ENCODE measurements at places on chromosomes 13 and 19.

DNA sequence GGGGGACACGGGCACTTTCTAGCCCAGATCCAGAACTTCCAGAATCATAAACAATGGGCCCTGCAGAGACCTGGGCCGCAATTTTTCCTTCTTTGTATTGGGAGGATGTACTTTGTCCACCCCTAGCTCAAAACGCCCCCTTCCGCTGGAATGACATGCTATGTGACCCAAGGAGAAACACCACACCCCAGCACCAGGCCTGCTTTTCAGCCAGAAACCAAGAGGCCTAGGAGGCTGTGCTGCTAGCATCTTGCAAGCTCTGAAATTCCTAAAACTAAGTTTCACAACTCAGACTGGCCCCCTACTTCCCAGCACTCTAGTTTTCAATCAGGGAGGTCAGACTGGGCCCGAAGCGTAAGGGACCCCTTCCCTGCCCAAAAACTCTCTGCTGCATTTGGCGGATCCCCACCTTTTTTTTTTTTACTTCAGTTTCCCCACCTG is 538 bp downstream of the LSM4 start:
- no peak for DNase-seq

GRCh38 chr19:11296264-11296663 is 304 bp downstream of the TSPAN16 start:
- DNase-seq, result no peak

GRCh38 chr13:91303031-91303430 is 44.5 kb upstream of the MIR17HG start:
- no peak for DNase-seq

GRCh38 chr19:52896431-52897137 is 851 bp downstream of the ZNF320 start:
- DNase-seq, result no peak

DNA sequence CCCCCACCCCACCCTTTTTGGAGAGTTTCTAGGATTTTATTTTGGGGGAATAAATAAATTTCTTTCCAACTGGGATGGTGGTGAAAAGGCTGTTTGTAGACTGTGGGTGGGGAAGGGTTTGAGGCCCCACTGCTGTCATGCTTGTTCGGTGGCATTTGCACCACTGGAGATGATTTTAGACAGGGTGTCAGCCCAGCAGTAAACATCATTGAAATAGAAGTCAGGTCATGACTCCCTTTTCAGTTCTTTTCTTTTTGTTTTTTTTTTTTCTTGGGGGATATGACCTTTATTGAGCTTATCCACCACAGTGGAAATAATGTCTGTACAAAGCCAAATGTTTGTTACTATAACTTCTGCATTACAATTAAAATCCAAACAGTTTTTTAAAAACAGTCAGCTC is 14.1 kb downstream of the UBAC2 start:
- DNase-seq, result no peak

GRCh38 chr19:14222886-14223285 is 16.9 kb upstream of the ADGRL1 start:
- no peak for DNase-seq

DNA sequence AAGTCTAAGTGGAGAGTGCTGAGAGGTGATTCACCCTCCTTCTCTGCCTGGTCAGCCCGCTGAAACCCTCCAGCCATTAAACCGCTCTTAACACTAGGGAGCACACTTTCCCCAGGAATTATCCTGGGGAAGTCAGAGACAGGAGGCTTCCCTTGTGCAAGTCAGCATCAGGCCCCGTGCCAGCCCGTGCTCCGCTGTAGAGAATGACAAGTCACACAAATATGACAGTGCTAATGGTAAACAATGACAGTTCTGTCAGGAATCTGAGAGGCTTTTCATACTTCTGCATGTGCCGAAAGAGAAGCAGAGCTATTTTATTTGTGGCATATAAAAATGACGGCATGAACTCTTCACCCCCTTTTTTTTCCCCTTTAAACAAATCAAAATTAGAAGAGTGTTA is 816.9 kb upstream of the SLC10A2 start:
- no peak for DNase-seq

DNA sequence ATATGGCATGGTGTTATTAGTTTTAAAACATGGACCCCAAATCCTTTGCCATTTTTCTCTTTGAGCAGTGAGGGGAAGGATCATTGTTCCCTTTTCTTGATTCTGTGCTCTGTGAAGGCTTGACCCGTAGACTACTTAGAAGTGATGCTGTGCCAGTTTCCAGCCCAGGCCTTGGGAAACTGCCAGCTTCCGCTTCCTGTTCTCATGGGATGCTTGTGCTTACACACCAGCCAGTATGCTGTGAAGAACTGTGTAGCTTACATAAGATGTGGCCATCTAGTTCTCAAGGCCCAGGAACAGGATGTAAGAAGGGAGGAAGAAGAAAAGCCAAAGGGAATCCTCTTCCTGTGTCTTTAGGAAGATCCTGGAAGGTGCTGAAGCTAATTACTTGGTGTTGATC is 180.9 kb downstream of the PCCA start:
- DNase-seq, result no peak

DNA sequence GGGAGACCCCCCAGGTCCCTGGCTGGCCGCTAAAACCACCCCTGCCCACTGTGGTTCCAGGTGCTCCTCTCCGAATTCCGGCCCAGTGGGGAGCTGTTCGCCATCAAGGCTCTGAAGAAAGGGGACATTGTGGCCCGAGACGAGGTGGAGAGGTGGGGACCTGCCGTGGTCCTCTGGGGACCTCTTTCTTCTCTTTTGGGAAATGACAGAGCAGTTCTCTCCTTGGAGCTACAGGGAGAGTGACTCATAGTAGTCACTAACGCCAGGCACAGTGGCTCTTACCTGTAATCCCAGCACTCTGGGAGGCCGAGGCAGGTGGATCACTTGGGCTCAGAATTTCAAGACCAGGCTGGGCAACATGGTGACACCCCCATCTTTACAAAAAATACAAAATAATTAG is 7.3 kb downstream of the PTGER1 start:
- DNase-seq, result no peak

- DNase-seq, result no peak
Measured at GRCh38 chr19:50823389-50824042, at the start of gene KLK1. TSS of gene KLK1 (minus strand) at chr19:50823787. CDS start at chr19:50823748, 39 bp downstream.

DNA sequence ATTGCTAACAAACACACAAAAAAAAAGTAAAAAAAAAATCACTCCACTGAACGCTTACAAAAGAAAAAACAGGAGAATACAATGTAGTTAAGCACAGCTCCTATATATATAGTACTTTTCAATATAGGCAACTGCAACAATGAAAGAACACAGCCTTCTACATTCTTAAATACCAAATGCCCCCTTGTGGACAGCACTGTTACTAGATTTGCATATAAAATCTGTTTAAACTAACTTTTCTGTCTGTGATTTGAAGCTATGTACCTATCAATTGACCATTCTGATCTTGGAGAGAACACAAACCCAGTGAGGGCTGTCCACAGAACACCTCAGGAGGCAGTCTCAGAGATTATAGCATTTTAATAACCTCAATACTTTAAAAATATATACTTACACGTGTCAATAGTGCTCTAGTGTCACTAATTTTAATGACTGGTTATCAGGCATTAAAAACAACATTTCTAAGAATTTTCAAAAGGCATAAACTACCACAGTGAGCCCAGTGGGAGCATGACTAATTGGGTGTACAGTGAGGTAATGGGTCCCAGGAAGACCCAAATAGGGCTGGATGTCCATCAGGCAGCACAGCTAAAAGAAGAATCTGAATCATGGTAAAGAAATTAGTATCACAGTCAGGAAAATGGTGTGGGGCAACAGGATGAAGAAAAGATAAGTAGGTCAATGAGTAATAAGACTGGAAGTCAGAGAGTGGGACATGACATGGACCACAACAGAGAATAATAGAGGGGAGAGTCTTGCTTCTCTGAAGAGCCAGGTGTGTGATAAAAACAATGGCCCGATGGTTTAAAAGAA is 22.2 kb downstream of the CCDC169 start:
- DNase-seq, result no peak

DNA sequence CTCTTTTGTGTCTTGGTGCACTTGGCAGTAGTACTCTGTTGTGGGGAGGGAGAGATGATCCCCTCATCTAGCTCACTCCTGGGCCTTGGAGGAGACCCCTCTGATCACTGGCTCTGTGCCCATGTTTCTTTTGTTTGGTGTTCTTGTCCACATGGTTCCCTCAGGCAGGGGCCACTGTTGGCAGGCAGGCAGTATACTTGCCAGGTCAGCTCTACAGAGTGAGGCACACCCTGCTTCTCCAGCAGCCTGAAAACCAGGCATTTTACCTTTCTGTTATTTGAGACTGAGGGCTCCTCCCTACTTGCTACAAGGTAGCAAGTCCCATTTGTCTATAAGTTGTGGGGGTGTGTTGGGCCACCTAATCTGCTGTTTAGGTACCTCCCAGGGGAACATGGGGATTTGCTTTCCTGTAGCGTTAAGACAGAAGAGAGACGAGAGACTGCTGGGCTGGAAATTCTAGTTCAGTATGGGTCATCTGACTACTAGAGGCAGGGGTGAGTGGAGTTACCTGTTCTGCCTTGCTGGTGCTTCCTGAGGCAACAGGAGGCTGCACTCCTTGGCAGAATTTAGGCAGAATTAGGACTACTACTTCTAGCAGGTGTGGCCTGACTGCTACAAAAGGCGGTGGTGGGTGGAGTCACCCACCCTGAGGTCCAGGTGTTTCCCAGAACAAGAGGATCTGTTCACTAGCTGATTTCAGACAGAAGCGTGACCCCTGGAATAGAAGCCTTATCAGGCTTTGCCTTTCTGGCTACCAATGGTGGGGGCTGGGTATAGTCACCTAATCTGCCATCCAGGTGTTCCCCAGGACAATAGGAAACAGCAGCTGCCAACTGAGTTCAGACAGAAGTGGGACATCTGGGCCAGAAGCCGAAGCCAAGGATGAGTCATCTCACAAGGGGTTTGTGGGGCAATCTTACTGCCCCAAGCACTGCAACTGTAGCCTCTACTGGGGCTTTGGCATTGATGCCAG is 843.0 kb upstream of the ATXN8OS start:
- DNase-seq, result no peak

- DNase-seq, result no peak
Measured at GRCh38 chr19:10552510-10553053, 8.9 kb downstream of the ATG4D start.

- no peak for DNase-seq
Measured at GRCh38 chr19:14695471-14695870, 5.6 kb downstream of the ZNF333 start.

- no peak for DNase-seq
Measured at GRCh38 chr19:41588497-41589209, 12.7 kb downstream of the CEACAM21 start.

- no peak for DNase-seq
Measured at GRCh38 chr13:95212983-95213850, 88.0 kb downstream of the ABCC4 start.

DNA sequence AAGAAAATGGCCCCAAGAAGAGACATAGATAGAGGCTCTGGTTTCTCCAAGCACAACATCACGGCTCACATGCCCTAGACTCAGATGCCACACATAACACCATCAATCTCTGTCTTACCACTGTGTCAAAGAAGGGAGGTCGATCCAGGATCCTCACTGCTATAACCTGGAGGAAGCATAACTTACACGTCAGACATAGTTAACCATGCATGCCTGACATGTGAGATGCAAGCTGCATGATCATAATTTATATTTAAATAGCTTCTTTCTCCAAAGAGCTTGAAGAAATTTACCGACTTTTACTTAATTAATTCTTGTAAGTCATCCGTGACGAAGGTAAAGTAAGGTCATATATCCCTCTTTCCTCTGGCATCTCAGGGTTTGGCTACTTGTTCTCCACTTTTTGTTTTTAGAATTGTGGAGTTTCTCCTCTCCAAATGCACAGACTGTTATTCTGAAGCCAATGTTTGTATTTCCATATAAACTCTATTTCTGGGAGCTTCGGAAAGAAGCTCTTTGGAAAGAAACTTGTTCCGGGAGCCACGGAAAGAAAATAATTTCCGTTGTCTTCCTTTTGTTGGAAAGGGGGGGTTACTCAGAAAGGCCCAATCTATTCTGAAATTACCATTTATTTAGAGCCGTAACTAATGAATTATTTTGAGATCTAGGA is 205.6 kb downstream of the LHFPL6 start:
- DNase-seq, result no peak

- no peak for DNase-seq
Measured at GRCh38 chr13:101415358-101416174, 742 bp downstream of the NALCN start.

DNA sequence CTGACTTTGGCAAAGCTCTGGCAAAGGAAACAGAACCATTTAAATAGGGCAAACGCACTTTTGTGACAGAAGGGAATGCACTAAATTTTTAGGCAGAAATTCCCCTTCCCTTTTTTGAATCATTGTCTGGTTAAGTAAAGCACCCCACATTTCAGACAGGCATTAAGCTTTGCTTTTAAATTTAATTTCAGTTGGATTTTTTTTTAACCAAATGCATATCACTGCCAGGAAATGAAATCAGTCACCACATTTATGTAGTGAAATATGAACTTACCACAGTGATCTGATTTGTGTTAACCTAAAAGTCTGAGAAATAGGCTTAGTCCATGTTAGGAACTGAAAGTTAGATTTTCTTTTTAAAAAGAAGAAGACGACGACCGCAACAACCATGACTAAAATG is 10.8 kb downstream of the GPR183 start:
- DNase-seq, result no peak

DNA sequence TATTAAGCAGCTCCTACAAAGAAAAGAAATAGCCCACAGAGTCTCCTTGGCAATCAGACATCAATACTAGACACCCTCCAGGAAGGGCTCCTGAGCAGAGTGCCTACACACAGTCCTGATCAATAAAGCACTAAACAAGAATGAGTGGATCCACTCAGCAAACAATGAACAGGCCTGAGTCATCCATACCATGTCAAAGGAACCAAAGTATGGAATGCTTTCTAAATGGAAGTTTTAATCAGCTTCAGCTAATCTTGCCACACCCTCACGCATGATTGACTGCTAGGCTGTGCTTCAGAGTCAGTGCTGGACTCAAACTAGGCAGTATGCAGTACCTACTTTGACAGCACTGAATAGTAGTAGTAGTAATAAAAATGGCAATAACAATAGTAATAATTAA is 392.7 kb upstream of the HTR2A start:
- no peak for DNase-seq

GRCh38 chr13:101210774-101211173 is 205.5 kb downstream of the NALCN start:
- DNase-seq, result no peak

- peak; percentile 64 for DNase-seq
Measured at GRCh38 chr13:113115363-113116205, 7.0 kb upstream of the F10 start.

- DNase-seq, result no peak
Measured at GRCh38 chr13:95354680-95355487, 53.6 kb upstream of the ABCC4 start.

GRCh38 chr13:38415233-38415632 is 65.6 kb downstream of the UFM1 start:
- DNase-seq, result no peak

DNA sequence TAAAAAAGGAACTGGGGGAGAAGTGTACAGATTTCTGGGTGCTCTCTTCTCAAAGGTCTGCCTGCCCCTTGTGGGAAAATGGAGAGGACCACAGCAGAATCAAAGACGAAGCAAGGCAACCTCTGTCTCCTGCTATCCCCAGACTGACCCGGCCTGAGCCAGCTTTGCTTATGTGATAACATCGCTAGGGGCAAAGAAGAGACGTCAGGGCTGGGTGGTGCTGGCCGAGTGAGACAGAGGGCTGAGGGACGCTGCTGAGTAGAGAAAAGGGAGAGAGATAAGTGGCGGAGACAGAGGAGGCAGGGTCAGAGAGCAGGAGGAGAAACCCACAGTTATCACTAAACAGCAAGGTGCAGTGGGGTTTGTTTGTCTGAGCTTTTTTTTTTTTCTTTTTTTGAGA is 4.6 kb upstream of the MUC16 start:
- DNase-seq, result no peak

GRCh38 chr19:13057147-13057572 is 45.5 kb downstream of the LYL1 start:
- no peak for DNase-seq

Measured in coronary artery (tissue), 2 donors.